ENCODE measurements at places on chromosomes 16 and 17.

DNA sequence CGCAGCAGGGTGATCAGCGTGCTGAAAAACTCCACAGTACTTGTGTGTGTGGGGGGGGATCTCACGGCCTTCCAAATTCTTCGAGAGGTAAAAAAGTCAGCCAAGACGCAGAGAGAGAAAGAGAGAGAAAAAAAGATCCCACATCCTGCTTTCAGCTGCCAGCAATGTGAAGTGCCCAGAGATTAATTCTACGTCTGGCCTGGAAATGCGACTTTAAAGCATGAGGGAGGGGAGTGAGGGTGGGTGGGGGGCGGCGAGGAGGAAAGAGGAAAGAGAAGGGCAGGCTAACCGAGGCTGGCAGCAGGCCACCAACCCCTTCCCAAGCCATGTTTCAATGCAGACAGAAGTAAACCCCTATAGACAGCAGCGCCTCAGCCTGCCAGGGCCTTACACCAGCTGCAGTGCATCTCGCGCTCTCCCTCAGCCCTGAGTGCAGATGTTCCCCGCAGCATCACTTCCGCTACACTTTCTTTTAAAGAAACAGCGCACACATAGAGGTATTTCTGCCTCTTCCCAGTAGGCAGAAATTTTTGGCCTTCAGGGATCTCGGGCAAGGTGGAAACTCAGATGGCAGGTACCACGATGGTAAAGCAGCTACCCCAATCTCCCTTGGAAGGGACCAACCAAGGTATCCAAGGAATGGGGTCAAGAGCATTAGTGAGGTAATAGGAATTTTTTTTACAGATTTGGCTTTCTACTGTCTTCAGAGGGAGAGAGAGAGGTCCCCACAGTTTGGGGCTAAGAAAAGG lies 87.8 kb downstream of the SMG6 start:
- DNase-seq, result no peak
- no peak overlapping the region for H3K4me3 ChIP-seq
- H3K27ac ChIP-seq, result no peak overlapping the region
- no peaks in the 10 kb centered on the region for H3K4me1 ChIP-seq

- H3K4me1 ChIP-seq, result peaks cover 57% of the 10 kb centered on the region
- no peak overlapping the region for H3K27ac ChIP-seq
- H3K36me3 ChIP-seq, result no peaks in the 10 kb centered on the region
- H3K27me3 ChIP-seq, result no peaks in the 10 kb centered on the region
- peak; percentile 83 for DNase-seq
These were observed 36.6 kb upstream of the MED9 start for GRCh38 chr17:17440010-17440843.

DNA sequence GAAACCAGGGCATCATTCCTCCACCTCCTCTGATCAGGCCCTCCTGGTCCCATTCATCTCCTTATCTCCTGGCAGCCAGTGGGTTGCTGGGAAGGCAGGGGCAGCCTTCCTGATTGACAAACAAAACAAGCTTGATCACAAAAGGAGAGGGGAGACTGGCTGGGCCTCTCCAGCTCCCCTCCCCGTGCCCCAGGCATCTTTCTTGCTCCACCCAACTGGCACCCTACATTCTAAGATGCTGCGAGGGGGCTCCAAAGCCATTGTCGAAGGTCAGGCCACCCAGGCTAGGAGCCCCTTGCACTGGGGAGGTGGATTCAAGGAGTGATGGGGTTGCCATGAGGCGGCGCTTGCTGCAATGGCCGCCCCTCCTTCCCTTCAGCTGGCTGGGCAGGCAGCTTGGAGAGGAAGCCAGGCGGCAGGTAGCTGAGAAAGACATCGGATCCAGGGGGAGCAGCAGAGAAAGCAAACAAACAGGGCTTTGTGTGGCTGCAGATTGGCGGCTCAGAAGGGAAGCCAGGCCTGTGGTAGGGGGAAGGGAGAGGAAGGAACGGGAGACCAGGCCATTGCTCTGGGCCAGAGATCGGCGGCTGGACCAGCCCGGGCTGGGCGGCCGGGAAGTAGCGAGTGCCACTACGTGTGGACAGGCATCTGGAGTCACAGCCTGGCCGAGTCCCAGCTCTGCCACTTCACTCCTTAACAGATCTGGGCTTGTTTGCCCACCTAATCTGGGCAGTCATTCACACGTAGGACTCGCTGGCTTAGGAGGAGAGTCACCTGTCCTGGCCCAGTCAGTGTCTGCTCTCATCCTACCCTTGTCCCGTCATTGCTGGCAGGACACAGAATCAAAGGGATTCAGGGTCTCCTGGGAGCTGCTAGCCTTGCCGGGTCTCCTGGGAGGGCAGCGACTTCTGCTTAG lies 12.3 kb downstream of the RAI1 start:
- peak overlapping the region; percentile 82 for H3K4me3 ChIP-seq
- peaks cover 44% of the 10 kb centered on the region for H3K4me1 ChIP-seq
- no peaks in the 10 kb centered on the region for H3K27me3 ChIP-seq
- peak overlapping the region; percentile 99 for H3K27ac ChIP-seq
- peak; percentile 79 for DNase-seq
- H3K36me3 ChIP-seq, result no peaks in the 10 kb centered on the region

GRCh38 chr17:66715076-66715675 lies 119.7 kb upstream of the CACNG5 start:
- H3K36me3 ChIP-seq, result no peaks in the 10 kb centered on the region
- no peak overlapping the region for H3K4me3 ChIP-seq
- no peak overlapping the region for H3K27ac ChIP-seq
- peaks cover 10% of the 10 kb centered on the region for H3K4me1 ChIP-seq

DNA sequence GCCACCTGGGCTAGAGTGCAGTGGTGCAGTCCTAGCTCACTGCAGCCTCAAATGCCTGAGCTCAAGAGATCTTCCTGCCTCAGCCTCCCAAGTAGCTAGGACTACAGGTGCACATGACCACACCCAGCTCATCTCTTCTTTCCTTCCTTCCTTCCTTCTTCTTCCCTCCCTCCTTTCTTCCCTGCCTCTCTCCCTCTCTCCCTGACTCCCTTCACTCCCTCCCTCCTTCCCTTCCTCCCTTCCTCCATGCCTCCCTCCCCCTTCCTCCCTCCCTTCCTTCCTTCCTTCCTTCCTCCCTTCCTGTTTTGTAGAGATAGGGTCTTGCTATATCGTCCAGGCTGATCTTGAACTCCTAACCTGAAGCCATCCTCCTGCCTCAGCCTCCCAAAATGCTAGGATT lies 23.5 kb upstream of the USP36 start:
- H3K27ac ChIP-seq, result no peak overlapping the region
- DNase-seq, result no peak
- H3K4me1 ChIP-seq, result no peaks in the 10 kb centered on the region
- H3K36me3 ChIP-seq, result no peaks in the 10 kb centered on the region

GRCh38 chr16:81696961-81697615 lies 82.0 kb upstream of the PLCG2 start:
- H3K27me3 ChIP-seq, result no peaks in the 10 kb centered on the region
- H3K4me3 ChIP-seq, result no peak overlapping the region
- peak; percentile 67 for DNase-seq
- no peak overlapping the region for H3K27ac ChIP-seq
- H3K36me3 ChIP-seq, result peaks cover 6% of the 10 kb centered on the region
- H3K4me1 ChIP-seq, result no peaks in the 10 kb centered on the region

- peak; percentile 51 for DNase-seq
- H3K27me3 ChIP-seq, result no peaks in the 10 kb centered on the region
- H3K27ac ChIP-seq, result no peak within 1 kb of the TSS
- H3K36me3 ChIP-seq, result no peaks in the 10 kb centered on the region
- H3K4me3 ChIP-seq, result peak within 1 kb of the TSS; percentile 46
- H3K4me1 ChIP-seq, result peaks cover 8% of the 10 kb centered on the region
These were observed at the start of gene DNASE1L2 for GRCh38 chr16:2236337-2237101. TSS of gene DNASE1L2 (plus strand) at chr16:2236444. CDS start at chr16:2236817, 373 bp downstream.

DNA sequence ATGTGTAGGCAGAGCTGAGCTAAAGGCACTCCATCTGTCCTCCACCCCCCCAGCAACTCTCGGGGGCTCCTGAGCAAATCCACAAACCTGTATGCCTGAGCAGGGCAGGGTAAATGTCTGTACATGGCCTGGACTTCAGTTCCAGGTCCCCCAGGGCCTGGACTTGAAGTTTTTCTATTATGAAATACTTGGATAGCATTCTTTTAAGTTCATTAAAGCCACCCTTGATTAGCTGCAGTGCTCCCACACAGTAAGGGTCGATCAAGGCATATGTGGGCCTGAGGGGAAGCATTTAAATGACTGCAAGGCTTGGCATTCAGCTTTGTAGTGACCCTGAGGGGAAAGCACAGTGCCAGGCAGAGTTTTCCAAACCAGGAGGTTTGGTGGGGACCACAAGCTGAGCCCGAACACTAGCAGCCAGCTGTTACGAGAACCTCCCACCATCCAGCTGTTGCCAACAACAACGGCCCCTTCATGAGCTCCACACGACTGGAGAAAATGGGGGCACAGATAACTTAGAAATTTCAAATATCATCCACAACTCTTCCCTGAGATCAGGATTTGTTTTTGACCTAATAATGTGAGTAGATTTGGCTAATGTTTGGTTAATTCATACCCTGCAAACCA lies 6.7 kb downstream of the FAM117A start:
- H3K4me3 ChIP-seq, result no peak overlapping the region
- no peak for DNase-seq
- peaks cover under 1% of the 10 kb centered on the region for H3K4me1 ChIP-seq
- no peak overlapping the region for H3K27ac ChIP-seq
- no peaks in the 10 kb centered on the region for H3K27me3 ChIP-seq

- no peak for DNase-seq
- H3K27ac ChIP-seq, result no peak overlapping the region
- no peak overlapping the region for H3K4me3 ChIP-seq
These were observed 23.6 kb downstream of the ABCA6 start for GRCh38 chr17:69117855-69118784.

DNA sequence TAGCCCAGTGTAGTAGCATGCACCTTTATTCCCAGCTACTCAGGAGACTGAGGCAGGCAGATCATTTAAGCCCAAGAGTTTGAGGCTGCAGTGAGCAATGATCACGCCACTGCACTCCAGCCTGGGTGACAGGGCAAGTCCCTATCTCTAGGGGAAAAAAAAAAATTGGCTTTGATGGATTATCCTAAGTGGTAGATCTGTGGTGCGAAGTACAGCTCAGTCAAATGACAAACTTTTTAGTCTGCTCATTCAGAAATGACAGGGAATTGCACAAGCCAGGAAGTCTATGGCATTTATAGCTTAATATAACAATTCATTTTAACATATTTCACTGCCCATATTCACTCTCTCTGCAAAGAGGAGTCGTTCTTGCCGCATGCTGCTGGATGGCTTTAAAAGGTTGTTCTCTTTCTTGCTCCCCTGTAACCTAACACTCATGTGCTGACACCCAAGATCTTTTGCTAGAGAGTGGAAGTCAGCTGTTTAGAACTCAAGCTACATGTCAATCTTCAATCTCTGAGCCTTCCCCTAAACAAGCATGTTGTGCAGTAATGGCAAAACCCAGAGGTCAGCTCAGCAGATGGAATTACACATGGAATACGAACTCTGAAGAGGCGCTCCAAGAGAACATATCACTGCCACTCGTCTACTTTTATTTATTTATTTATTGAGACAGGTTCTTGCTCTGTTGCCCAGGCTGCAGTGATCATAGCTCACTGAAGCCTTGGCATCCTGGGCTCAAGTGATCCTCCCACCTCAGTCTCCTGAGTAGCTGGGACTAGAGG lies 32.8 kb downstream of the RNF157 start:
- no peaks in the 10 kb centered on the region for H3K27me3 ChIP-seq
- no peak overlapping the region for H3K4me3 ChIP-seq
- no peak overlapping the region for H3K27ac ChIP-seq
- H3K4me1 ChIP-seq, result peaks cover 7% of the 10 kb centered on the region
- no peak for DNase-seq
